Spleen (tissue), 13 donors: ENCODE measurements at places on chromosomes 5 and 9. TPM values are rescaled to one million over a fixed set of nuclear protein-coding genes. Genes with fewer than 3 reads are reported as not detected.

- H3K36me3 ChIP-seq, result no peaks in the 10 kb centered on the region
- H3K27me3 ChIP-seq, result no peaks in the 10 kb centered on the region
- H3K4me3 ChIP-seq, result no peak overlapping the region
- no peak overlapping the region for H3K27ac ChIP-seq
Measured at GRCh38 chr9:34311499-34312185, 17.4 kb downstream of the KIF24 start.

- H3K36me3 ChIP-seq, result no peaks in the 10 kb centered on the region
- no peak overlapping the region for H3K4me3 ChIP-seq
- no peak for DNase-seq
- peaks cover 3% of the 10 kb centered on the region for H3K27me3 ChIP-seq
- H3K4me1 ChIP-seq, result peaks cover 37% of the 10 kb centered on the region
Measured at GRCh38 chr9:132546148-132547051, 36.0 kb upstream of the BARHL1 start.

GRCh38 chr5:54176066-54176830 lies 134.1 kb downstream of the ARL15 start:
- H3K36me3 ChIP-seq, result no peaks in the 10 kb centered on the region
- no peak for DNase-seq
- no peaks in the 10 kb centered on the region for H3K27me3 ChIP-seq
- H3K27ac ChIP-seq, result no peak overlapping the region
- no peaks in the 10 kb centered on the region for H3K4me1 ChIP-seq
- H3K4me3 ChIP-seq, result no peak overlapping the region

The GNAQ gene
- 5.6 TPM for polyA plus RNA-seq

DNA sequence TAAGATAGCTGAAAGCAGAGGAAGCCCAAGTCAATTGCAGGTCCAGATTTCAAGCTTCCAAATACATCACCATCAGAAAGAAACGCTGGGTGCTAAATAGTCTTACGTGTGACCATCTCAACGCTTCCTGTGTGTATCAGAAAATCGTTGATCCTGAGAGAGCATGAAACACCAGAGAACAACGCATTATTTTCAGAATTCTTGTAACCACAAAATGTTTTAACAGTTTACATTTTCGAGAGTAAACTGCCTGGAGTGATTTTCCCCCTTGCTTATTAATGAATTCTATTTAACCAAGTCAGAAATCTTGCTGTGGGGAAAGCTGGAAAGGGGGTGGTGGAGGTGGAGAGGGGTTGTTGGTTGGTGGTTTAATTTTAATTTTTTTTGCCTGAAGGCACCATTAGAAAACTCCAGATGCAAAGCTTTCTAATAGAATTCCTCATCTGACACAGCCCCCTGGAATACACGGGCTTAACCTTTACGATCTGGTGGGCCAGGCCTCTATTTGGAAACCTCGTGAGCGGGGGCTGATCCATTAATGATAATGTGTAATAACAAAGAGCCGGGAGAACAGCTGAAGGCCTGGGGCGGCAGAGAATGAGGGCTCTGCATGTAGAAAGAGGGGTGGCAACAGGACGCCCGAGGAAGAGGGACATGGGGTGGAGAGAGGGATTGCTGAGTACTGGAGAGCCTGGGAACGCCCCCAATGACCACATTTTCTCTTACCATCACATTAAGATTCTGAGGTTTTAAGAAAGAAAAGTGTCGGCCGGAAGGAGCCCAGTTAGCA lies 124.5 kb upstream of the NFIB start:
- H3K4me3 ChIP-seq, result no peak overlapping the region
- H3K27me3 ChIP-seq, result no peaks in the 10 kb centered on the region
- H3K36me3 ChIP-seq, result no peaks in the 10 kb centered on the region
- no peak for DNase-seq

The RAPGEF1 gene
- polyA plus RNA-seq, result 16.9 TPM

The ZNF367 gene
- polyA plus RNA-seq, result 0.93 TPM

The MOCS2 gene
- 32.2 TPM for polyA plus RNA-seq

GRCh38 chr9:90325913-90326653 lies 316.5 kb downstream of the DIRAS2 start:
- no peaks in the 10 kb centered on the region for H3K4me1 ChIP-seq
- H3K36me3 ChIP-seq, result no peaks in the 10 kb centered on the region
- H3K27me3 ChIP-seq, result no peaks in the 10 kb centered on the region
- no peak for DNase-seq
- H3K27ac ChIP-seq, result no peak overlapping the region

The FSD1L gene
- polyA plus RNA-seq, result 0.70 TPM

The LIX1 gene
- polyA plus RNA-seq, result not detected
